ENCODE measurements at places on chromosomes 4 and X.

DNA sequence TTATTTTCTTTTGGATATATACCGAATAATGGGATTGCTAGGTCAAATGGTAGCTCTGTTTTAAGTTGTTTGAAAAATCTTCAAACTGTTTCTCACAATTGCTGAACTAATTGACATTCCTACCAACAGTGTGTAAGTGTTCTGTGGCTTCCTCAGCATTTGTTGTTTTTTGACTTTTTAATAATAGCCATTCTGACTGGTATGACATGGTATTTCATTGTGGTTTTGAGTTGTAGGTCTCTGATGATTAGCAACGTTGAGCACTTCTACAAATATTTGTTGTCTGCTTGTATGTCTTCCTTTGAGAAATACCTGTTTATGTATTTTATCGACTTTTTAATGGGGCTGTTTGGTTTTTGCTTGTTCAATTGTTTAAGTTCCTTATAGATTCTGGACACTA is 680.1 kb upstream of the GRIA3 start:
- no peak for DNase-seq

DNA sequence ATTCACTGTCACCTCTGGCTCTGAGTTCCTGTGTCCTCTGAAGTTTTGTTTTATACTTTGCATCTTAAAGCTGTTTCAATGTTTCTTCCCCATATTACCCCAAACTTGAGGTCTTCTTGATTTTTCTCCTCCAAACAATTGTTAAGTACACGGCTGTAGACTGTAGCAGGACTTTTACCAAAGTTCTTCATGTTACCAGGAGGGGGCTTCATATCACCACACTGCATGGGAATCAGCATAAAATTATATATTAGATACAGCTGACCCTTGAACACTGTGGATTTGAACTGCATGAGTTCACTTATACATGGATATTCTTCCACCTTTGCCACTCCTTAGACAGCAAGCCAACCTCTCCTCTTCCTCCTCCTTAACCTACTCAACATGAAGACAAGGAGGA is 56.6 kb downstream of the SPATA18 start:
- no peak for DNase-seq

- no peak for DNase-seq
Observed at GRCh38 chrX:16308773-16309172, 141.5 kb downstream of the MAGEB17 start.

GRCh38 chr4:88706574-88706973 is 8.9 kb upstream of the NAP1L5 start:
- no peak for DNase-seq

- DNase-seq: peak; percentile 19
Observed at GRCh38 chrX:129717892-129718291, 20.9 kb upstream of the XPNPEP2 start.

DNA sequence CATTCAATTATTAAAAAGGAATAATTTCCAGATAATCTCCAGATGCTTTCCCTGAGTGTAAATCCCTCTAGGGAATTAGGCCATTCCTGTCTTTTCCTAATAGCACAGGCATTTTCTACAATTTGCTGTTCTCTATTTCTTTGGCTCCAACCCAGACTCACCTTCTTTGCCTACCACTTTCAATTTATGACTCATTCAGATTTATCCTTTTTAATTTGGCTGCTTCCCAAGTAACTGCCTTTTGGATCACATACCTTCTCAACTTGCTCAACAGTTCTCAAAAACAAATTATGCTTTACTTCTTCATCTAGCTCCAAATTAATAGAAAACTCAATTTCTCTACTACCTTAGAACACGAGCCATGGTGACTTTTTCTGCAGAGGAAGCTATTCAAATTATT is 1166.3 kb upstream of the PCDH7 start:
- no peak for DNase-seq

- DNase-seq: no peak
Observed at GRCh38 chr4:146633471-146633800, 5.3 kb upstream of the POU4F2 start.

- DNase-seq: no peak
Observed at GRCh38 chr4:93841803-93842345, 13.3 kb downstream of the ATOH1 start.

DNA sequence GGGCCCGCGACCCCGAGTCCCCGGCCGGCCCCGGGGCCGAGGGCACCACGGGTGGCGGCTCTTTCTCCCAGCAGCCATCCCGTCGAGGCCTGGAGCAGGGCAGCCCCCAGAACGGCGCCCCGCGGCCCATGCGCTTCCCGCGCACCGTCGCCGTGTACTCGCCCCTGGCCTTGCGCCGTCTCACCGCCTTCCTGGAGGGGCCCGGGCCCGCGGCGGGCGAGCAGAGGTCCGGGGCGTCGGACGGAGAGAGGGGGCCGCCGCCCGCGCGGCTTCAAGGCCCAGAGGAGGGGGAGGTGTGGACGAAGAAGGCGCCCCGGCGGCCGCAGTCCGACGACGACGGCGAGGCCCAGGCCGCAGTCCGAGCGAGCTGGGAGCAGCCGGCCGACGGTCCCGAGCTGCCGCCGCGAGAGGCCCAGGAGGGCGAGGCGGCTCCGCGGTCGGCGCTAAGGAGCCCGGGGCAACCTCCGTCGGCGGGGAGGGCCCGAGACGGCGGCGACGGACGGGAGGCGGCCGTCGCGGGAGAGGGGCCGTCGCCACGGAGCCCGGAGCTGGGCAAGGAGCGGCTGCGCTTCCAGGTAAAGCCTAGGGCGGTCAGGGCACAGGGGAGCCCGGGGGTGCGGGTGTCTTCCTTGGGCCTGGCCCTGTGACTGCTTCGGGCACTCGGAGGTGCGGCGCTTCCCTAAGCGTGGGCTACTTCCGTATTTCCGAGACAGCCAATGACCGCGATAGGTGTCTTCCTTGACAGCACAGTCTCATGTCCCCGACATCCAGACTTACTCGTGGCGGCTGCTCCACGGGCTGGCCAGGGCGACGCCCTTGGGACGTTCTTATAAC is 845 bp downstream of the ZAR1 start:
- DNase-seq: no peak

DNA sequence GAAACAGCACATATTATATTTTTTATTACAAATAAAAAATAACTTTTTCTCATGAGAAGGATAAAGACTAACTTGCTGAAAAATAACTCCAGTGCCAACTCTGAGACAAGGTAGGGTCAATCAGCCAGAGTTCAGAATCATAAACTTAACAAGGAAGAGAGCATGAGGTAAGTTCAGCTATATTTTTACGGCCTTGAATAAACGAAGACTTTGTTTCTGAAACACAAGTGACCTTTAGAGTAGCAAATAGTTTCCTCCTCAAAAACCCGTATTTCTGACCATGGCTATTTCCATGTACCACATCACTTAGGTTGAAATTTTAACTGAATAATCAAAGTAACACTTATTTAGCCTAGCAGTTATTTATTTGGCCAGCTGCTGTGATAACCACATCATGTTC is 45.5 kb downstream of the PRDM5 start:
- DNase-seq: no peak

DNA sequence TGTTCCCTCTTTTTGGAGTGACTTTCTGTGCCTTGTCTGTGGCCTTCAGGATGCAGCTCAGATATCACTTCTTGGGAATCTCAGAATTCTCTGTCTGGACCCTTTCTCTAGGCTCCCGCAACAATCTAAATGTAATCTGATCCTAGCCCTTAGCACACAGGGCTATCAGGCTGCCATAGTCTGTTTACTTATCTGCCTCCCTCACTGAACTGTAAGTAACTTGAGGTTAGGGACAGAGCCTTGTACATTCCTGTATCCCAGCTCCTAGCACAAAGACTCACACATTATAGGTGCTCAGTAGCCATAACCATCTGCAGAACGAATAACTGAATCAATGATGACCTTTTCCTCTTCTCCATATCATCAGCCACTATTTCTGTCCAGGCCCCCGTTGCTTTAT is 69.5 kb downstream of the RTL9 start:
- DNase-seq: no peak

DNA sequence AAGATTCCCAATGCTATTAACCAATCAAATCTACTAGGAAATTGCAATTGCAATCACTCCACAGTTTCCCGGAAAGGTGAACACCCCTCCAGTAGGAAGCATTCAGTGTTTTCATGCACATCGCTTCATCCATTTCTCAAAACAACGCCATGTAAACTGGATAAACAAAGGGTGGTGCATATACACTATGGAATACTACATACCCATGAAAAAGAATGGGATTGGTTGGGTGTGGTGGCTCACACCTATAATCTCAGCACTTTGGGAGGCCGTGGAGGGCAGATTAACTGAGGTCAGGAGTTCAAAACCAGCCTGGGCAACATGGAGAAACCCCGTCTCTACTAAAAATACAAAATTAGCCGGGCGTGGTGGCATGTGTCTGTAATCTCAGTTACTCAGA is 29.1 kb downstream of the DHRSX start:
- no peak for DNase-seq

- no peak for DNase-seq
Observed at GRCh38 chr4:6472008-6472386, 417 bp downstream of the PPP2R2C start.

DNA sequence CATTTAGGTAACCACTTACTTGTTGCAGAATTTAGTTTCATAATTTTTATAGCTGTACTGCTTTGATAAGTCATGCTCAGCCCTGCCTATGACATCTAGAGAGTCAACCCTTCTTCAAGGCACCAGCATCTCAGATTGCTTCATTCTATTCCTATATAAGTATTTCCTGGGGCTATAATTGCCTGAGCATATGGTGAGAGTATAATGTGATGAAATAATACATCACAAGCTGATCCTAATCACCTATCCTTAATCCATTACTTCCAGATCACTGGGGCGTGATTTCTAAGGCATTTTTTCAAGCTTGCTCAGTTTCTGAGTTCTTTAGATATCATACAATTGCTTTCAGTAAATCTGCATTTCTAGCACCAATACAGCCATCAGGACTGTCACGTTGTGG is 200.0 kb upstream of the NPY2R start:
- no peak for DNase-seq

DNA sequence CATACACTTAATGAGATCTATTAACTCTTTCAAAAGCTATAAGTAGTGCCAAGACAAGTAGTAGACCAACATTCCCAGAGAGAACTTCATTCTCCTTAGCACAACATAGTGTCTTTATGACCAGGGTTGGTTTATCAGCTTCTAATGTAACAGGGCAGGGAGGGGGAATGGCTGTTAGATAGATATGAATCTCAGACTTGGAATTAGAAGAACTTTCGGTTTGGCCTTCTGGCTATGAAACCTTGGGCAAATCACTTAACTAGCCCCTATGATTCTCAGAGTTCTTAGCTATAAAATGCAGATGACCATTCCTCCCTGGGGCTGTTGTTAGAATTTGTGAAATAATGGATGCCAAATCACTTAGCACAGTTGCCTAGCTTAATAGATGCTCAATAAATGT is 132.2 kb downstream of the SLC10A7 start:
- no peak for DNase-seq

GRCh38 chrX:46317163-46317562 is 228.1 kb downstream of the ZNF674 start:
- no peak for DNase-seq

DNA sequence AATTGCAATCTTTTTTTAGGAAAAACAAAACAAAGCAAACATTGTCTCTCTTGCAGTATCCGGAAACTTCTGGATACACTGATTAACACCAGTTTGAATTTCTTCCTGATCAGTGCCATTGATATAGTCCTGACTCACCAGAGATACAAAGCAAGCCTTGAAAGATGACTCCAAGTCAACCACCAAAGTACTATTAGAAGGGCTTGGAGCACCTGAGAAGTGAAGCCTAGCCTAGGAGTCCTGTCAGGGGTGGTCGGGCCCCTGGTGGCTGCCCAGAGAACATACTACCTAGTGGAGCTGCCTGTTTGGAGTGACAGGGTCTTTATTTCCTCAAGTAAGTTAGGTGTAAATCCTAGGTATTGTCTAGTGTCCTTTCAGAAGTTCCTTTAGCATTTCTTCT is 593.2 kb downstream of the ZNF674 start:
- no peak for DNase-seq

- no peak for DNase-seq
Observed at GRCh38 chr4:129232589-129233337, 136.8 kb downstream of the C4orf33 start.

GRCh38 chrX:12741416-12741815 is 49.8 kb upstream of the PRPS2 start:
- DNase-seq: peak; percentile 2

DNA sequence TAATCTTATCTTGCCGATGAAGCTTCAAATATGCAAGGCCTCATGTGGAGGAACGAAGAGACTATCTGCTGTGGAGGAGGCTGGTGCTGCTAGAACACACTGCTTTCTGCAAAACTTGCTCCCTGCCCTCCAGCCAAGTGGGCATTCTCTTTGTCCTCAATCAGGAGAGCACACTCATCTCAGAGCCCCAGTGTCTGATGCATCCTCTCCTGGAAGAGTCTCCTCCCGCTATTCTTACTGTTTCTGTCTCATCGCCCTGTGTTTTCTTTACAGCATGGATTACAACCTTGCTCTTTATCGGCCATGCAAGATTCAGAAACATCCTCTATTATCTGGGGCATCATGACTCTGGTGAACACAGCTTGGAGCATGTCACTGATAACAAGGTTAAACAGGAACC is 68.2 kb upstream of the MTNR1A start:
- DNase-seq: no peak

DNA sequence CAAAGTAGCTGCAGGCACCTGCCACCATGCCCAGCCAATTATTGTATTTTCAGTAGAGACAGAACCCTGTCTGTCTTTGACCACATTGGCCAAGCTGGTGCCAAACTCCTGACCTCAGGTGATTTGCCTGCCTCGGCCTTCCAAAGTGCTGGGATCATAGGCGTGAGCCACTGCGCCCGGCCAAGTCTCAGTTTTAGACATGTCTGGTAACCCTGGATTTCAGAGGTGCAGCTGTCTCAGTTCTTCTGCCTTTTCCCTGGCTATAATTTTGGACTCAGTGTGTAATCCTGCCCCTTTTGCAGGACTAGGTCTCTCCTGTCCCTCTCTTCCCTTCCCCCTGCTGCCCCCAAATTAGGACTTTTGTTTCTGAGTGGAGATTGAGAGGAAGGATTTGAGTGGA is 46.6 kb downstream of the FAM193A start:
- DNase-seq: no peak

- DNase-seq: no peak
Observed at GRCh38 chr4:106987311-106987710, 48.8 kb downstream of the DKK2 start.

GRCh38 chr4:83219344-83220331 is 65.0 kb downstream of the COQ2 start:
- DNase-seq: peak; percentile 57

DNA sequence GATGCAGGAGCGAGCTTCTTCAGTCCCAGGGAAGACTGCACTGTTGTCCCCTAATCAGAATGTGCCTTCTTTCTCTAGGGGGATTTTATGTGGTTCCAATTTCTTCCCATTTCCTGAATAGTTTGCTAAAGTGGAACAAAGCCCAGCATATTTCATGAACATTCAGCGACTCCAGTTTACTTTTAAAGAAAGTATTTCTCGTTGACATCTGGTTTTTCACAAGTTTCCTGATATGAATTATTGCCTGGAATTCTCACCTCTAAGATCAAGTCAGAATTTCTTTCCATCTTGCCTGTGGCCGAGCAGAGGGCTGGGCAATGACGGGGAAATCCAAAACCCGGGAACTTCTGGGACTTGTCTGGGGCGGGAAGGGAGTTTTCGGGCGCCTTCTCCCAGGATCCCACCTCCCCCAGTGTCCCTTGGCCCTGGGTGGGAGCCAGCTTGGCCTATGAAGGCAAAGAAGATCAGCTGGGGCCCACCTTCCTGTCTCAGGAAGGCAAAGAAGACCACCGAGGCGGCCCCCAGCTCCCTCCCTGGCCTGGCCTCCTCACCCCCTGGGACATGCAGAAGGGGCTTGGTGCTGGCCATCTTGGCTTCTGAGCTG is 15.4 kb downstream of the SORCS2 start:
- no peak for DNase-seq

Data from keratinocyte (primary cell).